Stimulated activated CD8-positive, alpha-beta memory T cell treated with anti-CD3 and anti-CD28 coated beads, Interleukin-7, amount 100 ng/mL, for 1 hour (primary cell): ENCODE measurements at places on chromosomes 3 and 15.
A peak's percentile ranks its signal among the peaks of the same experiment; 100 is the strongest.

- no peak for DNase-seq
Measured at GRCh38 chr3:16935781-16936180, 51.0 kb downstream of the PLCL2 start.

GRCh38 chr3:29949940-29950616 lies 656.3 kb upstream of the TGFBR2 start:
- DNase-seq = no peak

DNA sequence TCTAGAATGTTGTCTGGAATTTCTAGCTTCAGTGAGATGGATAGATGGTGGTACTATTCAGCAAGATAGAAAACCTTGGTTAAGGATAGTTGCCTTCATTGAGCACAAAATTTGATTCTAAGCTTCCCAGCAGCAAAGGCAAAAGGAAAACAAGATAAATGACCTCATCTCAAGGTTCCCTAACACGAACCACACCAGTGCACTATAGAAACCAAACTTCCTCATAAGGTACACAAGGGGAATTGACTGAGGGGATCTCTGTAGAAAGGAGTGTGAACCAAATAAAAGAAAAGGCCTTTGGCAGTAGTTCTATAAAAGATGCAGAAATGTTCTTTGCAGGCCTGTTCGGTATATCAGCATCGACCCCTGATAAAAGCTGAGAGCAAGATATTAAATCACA lies 288.9 kb downstream of the SHQ1 start:
- DNase-seq = no peak

DNA sequence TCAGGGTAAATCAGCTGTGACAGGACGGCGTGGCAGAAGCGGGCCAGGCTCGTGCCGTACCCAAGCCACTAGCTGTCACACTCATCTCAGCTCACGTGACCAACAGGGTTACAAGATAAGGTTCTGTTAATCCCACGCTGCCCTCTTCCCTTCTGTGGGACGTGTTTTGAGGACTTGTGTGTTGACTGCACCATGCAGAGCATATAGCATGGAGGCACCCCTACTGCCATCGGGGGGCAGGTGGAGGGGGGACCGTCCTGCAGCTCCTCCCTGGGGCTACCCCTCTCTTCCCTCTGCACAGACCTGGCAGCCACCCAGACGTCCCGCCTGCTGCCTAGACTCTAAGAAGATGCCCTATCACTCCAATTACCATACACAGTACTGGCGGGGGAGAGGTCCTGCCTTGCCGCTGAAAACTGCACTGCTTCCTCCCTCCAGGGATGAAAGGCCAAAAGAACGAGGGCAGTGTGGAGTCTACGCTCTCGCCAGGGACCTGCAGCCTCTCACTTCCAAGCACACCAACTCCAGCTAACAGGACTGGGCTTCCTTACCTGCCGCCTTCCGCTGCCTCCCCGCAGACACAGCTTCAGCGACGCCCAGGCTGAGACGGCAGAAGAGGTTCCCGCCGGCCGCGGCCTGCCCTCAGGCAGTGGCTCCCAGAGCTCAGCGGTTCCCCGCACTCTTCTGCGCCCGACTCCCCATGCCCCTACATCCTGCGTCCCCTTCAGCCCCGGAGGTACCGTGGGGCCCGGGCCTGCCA lies at the start of gene TNK2:
Gene TNK2 (minus strand): TSS at position 618 of the 760 bp plus-strand sequence. CDS start 19,963 bp downstream, outside the sequence.
- DNase-seq = peak; percentile 28
